ENCODE measurements at places on chromosomes 3 and 15.

DNA sequence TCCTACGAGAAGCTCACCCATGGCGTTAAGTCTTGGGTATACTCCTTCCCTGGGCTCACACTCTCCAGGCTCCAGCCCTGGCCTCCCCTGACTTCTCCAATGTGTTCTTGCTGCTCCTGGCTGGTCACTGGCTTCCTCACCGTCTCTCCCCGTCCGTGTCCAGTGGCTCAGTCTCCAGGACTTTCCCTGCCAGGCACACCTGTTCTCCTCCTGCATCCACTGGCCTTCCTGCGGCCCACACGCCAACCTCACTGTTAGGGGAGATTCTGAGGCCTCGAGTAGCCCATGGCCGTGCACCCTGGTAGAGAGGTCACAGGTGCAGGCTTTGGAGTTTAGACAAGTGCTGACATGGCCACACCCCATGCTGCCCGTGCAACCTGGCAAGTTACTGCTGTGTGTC, 91.9 kb upstream of the SNRPA1 start:
- DNase-seq, result no peak

GRCh38 chr3:39569095-39569494, 101.6 kb downstream of the MOBP start:
- no peak for DNase-seq

DNA sequence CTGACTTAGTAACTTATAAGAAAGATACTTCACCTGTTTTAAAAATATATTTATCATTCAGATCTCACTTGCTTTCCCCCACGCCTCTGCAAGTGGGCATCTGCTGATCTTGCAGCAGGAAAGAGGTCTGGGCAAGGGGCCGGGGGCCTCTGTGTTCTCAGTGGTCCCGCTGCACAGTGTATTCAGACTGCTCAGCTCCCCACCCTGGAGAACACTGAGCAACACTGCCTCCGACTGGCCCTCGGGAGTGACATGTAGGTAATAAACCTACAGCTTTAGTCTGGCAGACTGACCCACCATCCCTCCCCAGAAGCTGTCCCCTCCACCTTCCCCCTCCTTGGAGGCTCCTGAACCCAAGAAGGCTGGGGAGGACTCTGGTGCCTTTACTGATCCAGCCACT, 43.8 kb downstream of the GABRB3 start:
- DNase-seq, result no peak

- DNase-seq, result no peak
Measured at GRCh38 chr3:138768125-138768524, 66.6 kb downstream of the PIK3CB start.

- no peak for DNase-seq
Measured at GRCh38 chr3:107911337-107912000, 179.4 kb downstream of the CD47 start.

- DNase-seq, result no peak
Measured at GRCh38 chr3:112132554-112132953, 494 bp downstream of the GCSAM start.

GRCh38 chr3:45965653-45966052, 22.4 kb downstream of the CXCR6 start:
- DNase-seq, result no peak

- DNase-seq, result no peak
Measured at GRCh38 chr3:49616061-49616460, 58.1 kb upstream of the APEH start.
